ENCODE measurements at places on chromosomes 5 and 9.

DNA sequence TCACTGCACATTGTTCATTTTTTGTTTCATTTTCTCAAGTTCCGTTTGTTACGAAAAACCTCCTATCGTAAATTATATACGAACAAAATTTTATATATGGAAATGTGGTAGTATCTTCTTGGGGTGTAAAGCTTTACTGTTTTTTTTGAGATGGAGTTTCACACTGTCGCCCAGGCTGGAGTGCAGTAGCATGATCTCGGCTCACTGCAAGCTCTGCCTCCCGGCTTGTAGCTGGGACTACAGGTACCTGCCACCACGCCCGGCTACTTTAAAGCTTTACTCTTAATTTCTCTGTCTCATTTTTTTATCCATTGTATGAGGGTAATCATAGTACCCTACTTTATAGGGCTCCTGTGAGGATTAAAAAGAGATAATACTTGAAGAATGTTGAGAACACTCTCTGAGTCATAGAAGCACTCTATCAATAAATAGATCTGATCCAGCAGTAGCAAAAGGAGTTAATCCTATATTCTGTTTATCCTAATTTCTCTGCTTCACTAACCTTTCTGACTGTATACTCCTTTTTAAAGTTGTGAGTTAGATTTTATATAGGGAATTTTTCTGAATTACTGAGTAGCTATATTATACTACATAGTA lies 5.6 kb upstream of the LRRC70 start:
- DNase-seq = no peak

DNA sequence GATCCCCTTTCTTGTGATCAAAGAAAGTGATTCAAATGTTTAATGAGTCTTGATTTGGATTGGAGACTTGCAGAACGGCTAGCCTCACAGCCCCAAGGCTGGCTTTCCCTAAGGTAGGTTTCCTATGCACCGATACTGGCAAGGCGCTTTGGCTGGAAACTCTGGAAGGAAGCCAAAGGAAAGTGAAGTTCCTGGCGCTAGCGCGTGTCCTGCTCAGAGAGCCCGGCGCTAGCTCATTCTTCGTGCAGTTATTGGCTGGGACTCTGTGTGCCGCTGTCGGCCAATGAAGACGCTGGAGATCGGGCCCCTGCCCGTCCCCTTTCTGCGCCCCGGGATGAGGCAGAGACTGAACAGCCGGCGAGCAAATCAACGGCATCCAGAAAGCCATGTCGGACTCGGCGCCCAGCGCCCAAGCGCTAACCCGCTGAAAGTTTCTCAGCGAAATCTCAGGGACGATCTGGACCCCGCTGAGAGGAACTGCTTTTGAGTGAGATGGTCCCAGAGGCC lies at the start of gene PCDHGC3:
TSS of gene PCDHGC3 (plus strand) at position 342 of the 507 bp plus-strand sequence. CDS start at position 493, 151 bp downstream.
- peak; percentile 24 for DNase-seq

- no peak for DNase-seq
Observed at GRCh38 chr9:71760901-71761300, 7.4 kb downstream of the CEMIP2 start.

DNA sequence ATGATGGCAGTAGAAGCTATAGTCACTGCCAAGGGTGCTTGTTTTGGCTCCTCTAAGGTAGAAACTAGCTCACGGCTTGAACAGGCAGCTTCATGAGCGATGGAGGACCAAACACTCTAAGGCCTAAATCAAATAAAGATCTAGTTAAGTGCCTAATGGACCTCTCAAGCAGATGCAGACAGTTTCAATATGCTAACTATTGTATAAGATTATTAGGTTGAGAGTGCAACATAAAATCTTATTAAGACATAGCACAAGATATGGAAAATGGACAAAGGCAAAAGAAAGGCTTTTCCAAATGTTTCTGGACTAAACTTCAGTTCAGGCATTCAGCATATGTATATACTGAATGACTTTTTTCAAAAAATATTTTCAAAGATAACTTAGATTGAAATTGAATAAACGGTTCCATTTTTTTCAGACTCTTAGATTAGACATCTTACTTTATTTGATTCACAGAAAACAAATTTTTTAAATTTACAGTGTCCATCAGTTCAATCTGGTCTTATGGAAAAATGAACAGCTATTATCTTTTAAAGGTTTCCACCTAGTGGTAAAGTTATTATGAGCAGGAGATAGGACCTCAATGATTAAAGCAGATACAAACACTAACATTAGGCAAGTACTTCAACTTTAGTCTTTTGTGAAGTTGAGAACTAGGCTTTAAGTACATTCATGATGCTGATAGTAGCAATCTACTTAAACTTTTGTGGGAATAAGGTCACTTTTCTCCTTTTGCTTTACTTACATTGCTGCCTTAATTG lies 1167.7 kb downstream of the MAT2B start:
- DNase-seq = no peak

DNA sequence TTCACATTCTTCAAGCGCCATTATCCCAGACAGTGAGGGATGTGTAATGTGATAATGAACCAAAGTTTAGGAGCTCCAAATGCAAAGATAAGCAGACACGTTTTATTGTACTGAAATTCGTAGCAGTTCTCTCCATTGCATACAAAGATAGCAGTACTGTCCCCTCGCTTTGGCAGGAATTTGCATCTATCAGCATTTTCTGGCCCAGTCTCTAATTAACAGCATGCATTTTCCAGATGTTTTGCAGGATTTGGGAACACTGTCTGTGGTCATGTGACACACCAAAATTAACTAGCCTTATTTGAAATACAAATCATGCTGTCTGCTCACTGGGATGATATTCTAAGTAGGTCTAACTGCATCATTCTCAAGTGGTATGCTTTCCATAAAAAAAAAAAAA lies 235.9 kb upstream of the TRPM3 start:
- no peak for DNase-seq

- no peak for DNase-seq
Observed at GRCh38 chr5:56612353-56612752, 203.0 kb upstream of the MAP3K1 start.

DNA sequence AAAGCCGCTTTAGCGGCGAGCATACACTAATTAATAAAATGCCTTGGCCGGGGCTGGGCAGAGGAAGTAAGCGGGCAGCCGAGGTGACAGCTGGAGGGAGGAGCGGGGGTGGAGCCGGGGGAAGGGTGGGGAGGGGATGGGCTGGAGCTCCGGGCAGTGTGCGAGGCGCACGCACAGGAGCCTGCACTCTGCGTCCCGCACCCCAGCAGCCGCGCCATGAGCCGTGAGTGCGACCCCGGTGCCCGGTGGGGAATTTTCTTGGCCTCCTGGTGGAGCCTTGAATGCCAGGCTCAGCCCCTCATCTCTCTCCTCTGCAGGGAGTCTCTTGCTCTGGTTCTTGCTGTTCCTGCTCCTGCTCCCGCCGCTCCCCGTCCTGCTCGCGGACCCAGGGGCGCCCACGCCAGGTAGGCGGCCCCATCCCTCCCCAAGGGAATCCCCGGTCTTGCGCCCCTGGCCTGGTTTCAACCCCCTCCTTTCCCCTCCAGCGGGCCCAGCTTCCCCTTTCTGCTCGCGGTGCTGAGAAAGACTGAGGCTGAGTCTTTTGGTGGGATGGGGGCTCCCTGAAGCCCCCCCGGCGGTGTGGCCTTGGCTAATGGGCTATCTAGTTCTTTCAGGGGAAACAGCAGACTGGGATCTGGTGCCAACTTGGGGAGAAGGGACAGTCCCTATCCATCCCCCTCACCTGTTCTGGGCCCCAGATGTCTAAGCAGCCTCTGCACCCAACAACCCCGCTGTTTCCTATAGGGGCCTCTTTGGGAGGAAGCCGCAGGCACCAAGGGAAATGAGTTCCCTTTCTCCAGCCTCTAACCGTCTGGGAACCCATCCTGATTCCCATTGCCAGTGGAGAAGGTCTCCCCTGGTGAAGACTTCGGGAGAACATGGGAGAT lies at the start of gene PTGS1:
TSS of gene PTGS1 (plus strand) at position 156 of the 887 bp plus-strand sequence. CDS start at position 217, 61 bp downstream.
- DNase-seq = no peak

DNA sequence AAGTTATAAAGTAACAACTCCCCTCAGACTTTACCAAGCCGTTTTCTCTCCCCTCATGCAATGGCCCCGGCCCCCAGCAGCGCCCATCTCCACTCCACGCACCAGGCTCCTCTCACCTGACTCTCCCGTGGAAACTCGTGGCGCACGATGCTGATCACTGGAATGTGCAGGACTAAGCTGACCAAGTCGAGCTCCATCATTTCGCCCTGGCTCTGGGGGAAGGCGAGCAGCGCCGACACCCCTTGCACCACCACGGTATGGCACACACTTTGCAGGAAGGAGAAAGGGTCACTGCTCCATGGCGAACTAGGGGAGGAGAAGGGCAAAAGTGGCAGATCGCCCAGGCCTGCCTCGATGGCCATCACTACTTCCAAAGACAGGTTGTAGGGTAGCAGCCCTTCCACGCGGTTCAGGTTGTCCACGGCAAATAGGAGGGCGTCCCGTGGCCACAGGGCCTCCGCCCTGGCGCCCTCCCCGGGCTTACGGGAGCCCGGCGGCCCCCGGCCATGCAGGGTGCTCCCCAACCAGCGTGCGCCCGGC lies 1.2 kb downstream of the GRIN3A start:
- no peak for DNase-seq

GRCh38 chr5:113263545-113263944 lies 171.2 kb downstream of the TSSK1B start:
- DNase-seq = no peak

GRCh38 chr5:72012906-72013305 lies 94.4 kb upstream of the MAP1B start:
- DNase-seq = no peak

- DNase-seq = no peak
Observed at GRCh38 chr5:87246061-87246460, 21.6 kb upstream of the RASA1 start.

- no peak for DNase-seq
Observed at GRCh38 chr5:148837383-148837782, 11.0 kb downstream of the ADRB2 start.

GRCh38 chr5:62477801-62478200 lies 65.2 kb downstream of the IPO11 start:
- DNase-seq = no peak

DNA sequence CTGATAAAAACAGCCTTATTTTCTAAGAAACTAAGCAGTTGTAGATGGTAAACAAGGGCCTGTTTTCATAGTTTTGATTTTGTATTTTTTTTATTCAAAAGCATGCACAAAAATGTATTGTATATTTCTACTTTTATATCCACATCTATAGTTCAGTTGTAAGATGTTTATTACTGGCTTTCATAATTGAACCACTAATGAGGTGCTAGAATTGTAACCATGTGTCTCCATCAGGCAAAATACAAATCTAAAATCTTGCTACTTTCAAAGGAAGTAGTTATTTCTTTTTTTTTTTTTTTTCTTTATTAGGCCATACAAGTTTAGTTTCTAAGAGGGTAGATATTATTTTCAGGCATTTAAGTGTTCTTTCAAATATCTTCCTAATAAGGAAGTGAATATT lies 1755.0 kb downstream of the MAT2B start:
- no peak for DNase-seq

GRCh38 chr5:150723845-150724244 lies 23.0 kb upstream of the RBM22 start:
- no peak for DNase-seq

- no peak for DNase-seq
Observed at GRCh38 chr9:9961934-9962333, 650.9 kb downstream of the PTPRD start.

DNA sequence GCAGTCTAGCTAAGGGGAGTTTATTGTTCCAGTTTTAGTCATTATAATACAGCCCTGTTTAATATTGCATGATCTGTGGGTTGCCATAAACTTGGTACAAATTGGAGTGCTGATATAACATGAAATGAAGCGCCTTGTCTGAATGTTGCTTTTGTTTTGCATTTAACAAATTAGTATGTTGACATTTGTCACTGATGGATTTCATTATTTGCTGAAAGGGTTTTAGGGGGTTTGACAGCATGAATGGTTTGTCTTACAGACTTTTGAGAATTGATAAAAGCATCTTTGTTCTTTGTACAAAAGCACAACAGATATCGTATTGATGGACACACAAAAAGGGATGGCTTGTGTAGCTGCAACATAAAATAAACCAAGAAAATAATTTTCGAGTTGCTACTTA lies 178.3 kb downstream of the AOPEP start:
- no peak for DNase-seq

DNA sequence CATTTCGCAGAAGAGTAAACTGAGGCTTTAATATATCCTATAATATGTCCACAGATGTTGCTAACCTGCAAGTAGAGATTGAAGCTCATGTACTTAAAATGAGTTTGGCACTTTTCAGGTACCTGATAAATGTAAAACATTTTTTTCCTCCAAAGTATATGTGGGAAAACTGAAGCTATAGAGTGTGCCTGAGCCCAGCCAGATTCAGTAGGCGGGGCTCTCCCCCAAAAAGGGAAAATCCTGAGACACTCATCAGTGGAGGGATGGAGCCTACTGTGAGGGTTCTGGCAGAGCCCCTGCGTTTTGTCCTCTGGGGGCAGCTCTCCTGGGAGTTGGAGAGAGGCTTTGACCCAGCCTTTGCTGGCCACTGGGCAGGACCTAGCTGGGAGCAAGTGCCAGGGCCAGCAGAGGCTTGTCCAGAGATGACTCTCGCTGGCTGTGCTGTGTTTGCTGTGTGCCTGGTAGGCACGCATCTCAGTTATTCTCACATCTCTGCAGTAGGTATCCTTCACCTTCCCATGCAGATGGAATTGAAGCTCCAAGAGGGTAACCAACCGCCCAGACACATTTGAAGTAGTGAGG lies 81.1 kb upstream of the SPRY4 start:
- DNase-seq = no peak

DNA sequence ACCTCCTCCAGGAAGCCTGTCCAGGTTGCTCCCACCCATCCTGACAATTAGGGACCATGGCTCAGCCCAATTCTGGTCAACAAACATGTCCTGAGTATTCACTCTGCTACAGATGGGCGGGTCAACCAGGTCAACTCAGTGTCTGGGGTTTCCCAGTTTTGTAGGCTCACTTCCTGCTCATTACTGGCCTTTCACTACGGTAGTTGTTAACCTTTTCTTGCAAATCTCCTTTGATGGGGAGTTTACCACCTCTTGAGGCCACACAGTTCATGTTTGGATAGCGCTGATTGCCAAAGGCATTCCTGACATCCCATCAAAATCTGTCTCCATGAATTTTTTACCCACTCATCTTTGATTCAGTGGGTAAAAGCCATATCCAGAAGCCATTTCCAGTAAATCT lies 13.8 kb downstream of the TMEM8B start:
- no peak for DNase-seq

- no peak for DNase-seq
Observed at GRCh38 chr5:150836703-150837102, 9.6 kb upstream of the IRGM start.

GRCh38 chr5:134177369-134178095 lies 782 bp upstream of the SKP1 start:
- DNase-seq = no peak

DNA sequence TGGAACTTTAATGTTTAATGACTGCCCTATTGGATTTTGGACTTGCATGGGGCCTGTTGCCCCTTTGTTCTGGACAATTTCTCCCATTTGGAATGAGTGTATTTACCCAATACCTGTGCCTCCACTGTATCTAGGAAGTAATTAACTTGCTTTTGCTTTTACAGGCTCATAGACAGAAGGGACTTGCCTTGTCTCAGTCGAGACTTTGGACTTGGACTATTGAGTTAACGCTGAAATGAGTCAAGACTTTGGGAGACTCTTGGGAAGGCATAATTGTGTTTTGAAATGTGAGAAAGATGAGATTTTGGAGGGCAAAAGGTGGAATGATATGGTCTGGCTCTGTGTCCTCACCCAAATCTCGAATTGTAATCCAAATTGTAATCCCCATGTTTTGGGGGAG lies 368.2 kb downstream of the PDE4D start:
- DNase-seq = no peak

Measured in stimulated activated CD4-positive, alpha-beta T cell treated with anti-CD3 and anti-CD28 coated beads, Interleukin-1b, Interleukin-23, amount 100 ng/mL, for 1 hour (primary cell).